CD8-positive, alpha-beta T cell (primary cell): ENCODE measurements at places on chromosomes 5 and 9.

GRCh38 chr5:139835656-139836055 is 40.0 kb downstream of the PSD2 start:
- DNase-seq, result no peak

- DNase-seq, result no peak
These were observed 1.3 kb downstream of the NPDC1 start for GRCh38 chr9:137044502-137045177.

GRCh38 chr9:17075758-17076485 is 58.9 kb upstream of the CNTLN start:
- DNase-seq, result no peak

DNA sequence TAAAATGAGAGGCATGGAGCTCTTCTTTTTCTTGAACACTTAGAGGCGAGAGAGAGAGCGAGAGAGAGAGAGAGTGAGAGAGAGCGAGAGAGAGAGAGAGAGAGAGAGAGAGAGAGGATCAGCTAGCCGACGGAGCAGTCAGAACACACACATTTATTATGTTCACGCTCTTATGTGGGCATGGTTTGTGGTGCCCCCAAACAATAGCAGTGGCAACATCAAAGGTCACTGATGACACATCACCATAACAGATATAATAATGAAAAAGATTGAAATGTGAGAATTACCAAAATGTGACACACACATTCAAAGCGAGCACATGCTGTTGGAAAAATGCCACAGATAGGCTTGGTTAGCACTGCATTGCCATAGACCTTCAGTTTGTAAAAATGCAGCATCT is 116.1 kb downstream of the KDM4C start:
- peak; percentile 36 for DNase-seq

- DNase-seq, result no peak
These were observed 3.6 kb downstream of the FGF18 start for GRCh38 chr5:171422902-171423663.

GRCh38 chr9:122334916-122335315 is 35.9 kb upstream of the PTGS1 start:
- no peak for DNase-seq

DNA sequence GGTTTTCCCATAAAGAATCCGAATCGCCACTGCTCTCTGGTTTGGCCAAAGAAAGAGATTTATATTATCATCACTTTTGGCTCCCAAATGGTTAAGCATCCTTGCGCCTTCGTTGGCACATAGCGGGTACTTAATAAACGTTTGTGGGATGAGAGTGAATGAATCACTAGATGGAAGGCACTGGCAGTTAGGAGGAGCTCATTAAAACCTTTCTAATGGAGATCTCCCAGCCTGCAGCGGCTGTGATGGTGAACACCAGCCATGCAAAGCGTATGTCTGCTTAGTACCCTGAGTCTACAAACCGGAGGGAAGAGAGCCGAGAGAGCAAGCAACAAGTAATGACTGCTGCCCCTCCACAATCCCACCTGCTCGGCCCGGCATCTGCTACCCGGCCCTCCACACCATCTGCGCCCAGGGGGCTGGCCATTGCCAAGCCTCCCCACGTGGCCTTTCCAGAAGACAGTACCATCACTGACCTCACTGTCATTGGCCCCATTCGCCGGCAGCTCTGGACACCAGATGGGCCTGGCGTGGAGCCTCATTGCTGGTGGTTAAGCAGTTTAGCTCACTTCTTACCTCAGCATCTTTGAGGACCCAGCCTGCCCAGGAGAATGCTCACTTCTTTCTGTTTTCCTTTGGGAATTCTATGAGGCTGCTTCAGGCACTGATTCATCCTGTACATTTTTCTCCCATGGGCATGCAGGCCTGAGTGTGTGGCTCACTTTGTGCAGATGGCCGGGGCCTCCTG is 39.3 kb upstream of the ANKRD33B start:
- DNase-seq, result no peak

GRCh38 chr5:35159370-35159742 is 70.9 kb downstream of the PRLR start:
- DNase-seq, result no peak

- DNase-seq, result no peak
These were observed 181.3 kb upstream of the ELL2 start for GRCh38 chr5:96142786-96143434.

- DNase-seq, result no peak
These were observed 126.7 kb downstream of the SLC25A46 start for GRCh38 chr5:110865400-110866094.

DNA sequence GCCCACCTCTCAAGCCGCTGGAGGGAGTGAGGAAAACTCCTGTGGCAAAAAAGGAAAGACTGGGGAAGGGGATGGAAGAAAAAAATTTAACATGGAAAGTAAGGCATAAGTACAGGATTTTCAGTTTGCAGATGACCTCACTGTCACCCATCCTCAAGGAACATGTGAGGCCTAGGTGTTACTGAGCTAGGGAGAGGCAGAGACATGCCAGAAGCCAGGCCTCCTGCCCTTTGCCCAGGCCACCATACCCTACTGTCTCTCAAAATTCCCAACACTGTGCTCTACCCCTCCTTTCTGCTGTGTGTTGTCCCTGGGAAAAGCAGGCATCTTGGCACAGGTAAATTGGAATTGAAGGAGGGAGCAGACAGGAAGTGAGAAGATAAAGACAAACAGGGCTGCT is 4.4 kb upstream of the MGAT1 start:
- no peak for DNase-seq

GRCh38 chr9:127502706-127503378 is 51.5 kb downstream of the LRSAM1 start:
- DNase-seq, result no peak

- no peak for DNase-seq
These were observed 2.0 kb downstream of the RNF44 start for GRCh38 chr5:176535101-176535663.

DNA sequence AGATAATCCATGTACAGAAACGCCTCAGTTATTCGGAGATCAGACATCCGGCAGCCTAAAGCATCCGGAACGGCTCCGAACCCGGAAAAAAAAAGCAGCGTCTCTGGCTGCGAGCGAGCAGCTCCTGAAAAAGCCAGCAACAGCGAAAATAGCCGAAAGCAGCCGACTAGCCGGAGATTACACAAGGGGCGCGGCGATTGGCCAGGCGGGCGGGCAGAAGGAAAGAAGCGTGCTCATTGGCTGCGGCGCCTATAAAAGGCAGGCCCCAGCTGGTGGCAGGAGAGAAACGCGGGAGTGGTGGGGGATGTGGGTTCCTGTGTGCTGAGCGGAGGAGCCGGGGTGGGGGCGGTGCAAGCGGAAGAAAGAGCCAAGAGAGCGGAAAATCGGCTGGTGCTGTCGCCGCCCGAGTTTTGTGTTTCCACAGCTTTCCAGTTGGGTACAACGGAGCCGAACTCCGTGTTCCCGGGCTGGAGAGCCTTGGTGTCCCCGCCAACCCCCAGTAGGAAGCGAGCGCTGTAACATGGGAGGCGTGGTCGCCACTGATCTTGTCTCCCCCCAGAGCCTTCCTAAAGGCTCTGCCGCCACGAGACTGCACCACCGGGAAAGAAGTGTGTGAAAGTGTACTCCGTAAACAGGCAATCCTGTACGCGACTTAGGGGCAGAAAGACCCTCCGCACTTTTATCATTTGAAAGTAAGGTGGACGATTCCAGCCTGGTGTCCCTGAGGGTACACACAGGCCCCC is at the start of gene ARL15:
ARL15 (minus strand) TSS at position 141 of the 743 bp plus-strand sequence.
- DNase-seq, result peak; percentile 98

- DNase-seq, result no peak
These were observed 168.2 kb upstream of the FBN2 start for GRCh38 chr5:128706269-128706668.

DNA sequence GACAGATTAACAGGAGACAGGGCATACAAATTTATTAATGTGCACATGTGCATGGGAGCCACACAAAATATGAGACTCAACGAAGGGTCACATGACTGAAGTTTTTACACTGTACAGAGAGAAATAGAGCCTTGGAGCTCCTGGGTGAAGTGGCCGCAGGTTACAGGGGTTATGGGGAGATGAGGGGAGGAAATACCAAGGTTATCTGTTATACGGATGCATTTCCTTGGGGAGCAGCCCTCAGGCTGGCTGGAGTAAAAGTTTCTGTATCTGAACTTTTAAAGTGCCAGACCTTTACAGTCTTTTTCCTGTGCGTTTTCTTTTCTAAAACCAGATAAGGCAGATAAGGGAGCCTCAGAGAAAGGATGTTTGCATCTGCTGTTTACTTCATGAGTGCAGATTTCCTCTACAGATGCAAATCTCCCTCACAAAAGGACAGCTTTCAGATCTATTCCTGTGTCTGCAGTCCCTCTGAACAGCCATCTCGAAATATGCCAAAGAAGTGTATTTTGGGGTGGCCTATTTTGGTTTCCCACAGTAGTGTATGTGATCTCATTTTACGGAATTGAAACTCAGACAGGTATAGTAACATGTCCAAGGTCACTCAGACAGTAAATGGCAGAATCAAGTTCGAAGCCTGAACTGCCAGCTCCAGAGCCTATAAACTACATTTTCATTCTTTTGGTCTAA is 139.3 kb upstream of the FBXL17 start:
- DNase-seq, result no peak

DNA sequence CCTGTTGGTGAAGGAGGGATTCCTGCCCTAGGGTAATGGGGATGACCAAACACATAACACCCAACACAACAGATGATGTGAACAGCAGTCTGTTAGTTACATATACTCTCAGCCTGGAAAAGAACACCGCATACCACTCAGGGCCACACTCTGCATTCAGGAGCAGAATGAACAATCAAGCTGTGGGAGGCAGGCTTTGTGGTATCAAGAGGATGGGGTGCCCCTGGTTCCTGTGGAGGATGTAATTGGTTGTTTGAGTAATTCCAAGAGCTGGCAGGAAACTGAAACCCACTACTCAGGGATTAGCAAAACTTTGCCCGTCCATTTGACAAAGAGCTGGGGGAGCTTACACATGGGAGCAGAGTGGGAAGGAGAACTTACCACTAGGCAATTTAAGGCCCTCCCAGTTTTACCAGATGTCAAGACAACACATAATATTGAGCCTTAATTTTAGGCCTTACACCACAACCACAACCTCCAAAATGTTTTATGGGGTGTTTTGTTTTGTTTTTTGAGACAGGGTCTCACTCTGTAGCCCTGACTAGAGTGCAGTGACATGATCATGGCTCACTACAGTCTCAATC is 15.6 kb upstream of the PRKAA1 start:
- no peak for DNase-seq

DNA sequence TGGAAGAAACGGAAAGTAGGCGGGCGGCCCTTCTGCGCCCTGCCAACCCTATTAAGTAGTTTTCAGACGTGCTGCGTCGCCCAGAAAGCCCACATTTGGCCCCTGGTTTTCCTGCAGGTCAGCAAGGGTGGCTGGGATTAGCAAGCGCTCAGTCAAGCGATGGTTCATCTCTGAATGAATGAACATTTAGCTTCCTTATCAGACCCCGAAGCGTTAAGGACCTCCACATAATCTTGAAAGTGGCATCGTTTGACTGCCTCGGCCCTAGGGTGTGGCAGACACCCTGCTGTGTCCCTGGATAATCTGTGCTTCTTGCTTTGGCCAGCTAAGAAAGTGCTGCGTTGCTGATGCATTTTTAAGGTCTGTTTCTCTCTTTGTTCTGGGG is 684 bp downstream of the TOR1B start:
- no peak for DNase-seq

GRCh38 chr9:91740701-91741100 is 209.3 kb downstream of the ROR2 start:
- DNase-seq, result no peak

DNA sequence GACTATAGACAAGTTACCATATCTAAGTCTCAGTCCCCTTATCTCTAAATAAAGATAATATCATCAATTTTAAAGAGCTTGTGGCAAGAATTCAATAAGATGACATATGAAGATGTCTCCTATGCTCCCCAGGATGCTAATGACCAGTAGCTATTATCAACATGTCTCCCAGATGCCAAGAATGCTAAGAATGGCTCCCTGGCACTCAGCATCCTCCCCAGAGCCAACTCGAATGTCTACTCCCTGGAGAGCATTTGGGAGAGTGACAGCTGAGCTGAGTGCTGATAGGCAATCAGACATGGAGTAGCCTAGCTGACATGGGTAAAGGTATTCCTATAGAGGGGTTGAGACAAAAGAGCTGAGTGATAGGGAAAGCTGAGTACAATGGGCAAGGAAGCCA is 15.9 kb downstream of the P4HA2 start:
- no peak for DNase-seq

GRCh38 chr5:15757103-15757502 is 257.1 kb downstream of the FBXL7 start:
- no peak for DNase-seq

DNA sequence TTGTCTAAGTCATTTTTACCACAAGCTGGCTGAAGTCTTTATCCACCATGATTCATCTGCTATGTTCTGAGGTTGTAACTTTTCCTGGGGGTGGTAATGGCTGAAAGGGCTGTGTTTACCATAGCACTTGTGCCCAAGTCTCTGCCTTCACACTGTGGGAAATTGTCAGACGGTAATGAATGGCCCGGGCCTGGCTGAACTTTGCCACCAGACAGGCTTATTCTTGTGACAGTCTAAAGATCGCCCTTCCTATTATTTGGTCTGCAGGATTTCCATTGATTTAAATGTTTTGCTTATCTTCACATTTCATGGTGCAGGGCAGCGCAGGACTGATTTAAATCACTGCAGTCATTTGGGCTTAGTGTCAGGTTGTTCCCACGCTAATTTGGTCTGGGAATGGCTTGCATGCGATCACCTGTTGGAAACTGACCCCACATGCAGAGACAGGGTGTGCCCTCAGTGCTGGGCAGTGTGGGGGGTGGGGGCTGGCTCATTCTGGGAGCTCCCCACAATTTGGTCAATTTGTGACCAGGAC is 109.3 kb upstream of the ICE1 start:
- DNase-seq, result no peak

- no peak for DNase-seq
These were observed 81.9 kb downstream of the PRR16 start for GRCh38 chr5:120545951-120546350.

GRCh38 chr5:111927191-111927590 is 170.2 kb upstream of the NREP start:
- no peak for DNase-seq

GRCh38 chr5:52580921-52581320 is 206.8 kb upstream of the ITGA1 start:
- DNase-seq, result no peak

GRCh38 chr9:86945728-86946200 is 1.5 kb downstream of the GAS1 start:
- peak; percentile 41 for DNase-seq

GRCh38 chr9:116927726-116928125 is 240.6 kb downstream of the TRIM32 start:
- DNase-seq, result no peak

GRCh38 chr5:72509401-72509800 is 2.2 kb upstream of the ZNF366 start:
- no peak for DNase-seq

DNA sequence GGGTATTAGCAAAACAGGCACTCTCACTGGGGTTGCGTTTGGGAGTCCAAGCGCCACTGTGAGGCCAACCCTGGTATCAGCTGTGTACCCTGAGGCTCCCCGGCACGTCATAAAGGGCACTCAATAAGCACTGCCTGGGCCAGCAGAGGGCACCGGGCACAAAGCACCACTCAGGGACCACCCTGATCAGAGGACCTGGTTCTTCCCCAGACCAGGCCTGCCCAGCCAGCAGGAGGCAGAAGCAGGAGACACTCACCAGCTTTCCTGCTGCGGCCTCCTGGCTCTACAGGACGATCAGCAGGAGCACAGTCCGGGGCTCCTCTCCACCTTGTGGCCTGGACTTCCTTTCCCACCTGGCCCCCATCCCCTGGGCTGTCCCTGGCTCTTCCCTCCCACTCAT is 12.6 kb downstream of the MGAT1 start:
- peak; percentile 49 for DNase-seq
